ENCODE measurements at places on chromosomes 1 and 21. TPM values are rescaled to one million over a fixed set of nuclear protein-coding genes. Genes with fewer than 3 reads are reported as not detected.

GRCh38 chr1:46056325-46056724 is 76.1 kb downstream of the PIK3R3 start:
- DNase-seq = no peak

GRCh38 chr1:204201348-204202040 is 5.2 kb upstream of the KISS1 start:
- peak; percentile 70 for DNase-seq

DNA sequence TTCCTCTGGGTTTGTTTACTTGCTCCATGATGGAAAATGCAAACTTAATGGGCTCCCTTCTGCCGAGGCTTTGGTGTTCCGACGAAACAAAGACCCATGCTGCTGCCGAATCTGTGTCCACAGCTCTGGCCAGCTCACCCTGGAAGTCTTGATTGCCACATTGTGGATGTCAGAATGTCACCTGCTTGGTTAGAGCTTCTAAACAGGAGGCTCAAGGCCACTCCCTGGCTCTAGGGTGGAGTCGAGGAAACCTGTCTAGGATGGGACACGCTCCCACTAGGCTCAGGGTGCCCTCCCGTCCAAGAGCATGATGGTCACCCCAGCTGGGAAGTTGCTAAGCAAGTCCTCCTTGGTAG is 279.3 kb upstream of the VAMP3 start:
- no peak for DNase-seq

GRCh38 chr1:215526147-215526845 is 40.8 kb upstream of the KCTD3 start:
- DNase-seq = peak; percentile 75

- DNase-seq = no peak
Observed at GRCh38 chr1:109482791-109483671, 674 bp upstream of the ATXN7L2 start.

MMEL1 gene
- not detected for total RNA-seq

OR2T11 gene
- not detected for total RNA-seq
